ENCODE measurements at places on chromosomes 5 and 9. TPM values are rescaled to one million over a fixed set of nuclear protein-coding genes. Genes with fewer than 3 reads are reported as not detected.

Gene PGGT1B
- polyA plus RNA-seq, result 5.3 TPM

Gene TRAF1
- polyA plus RNA-seq, result 0.01 TPM

Gene FOXD4L3
- polyA plus RNA-seq, result not detected

Gene TEX48
- polyA plus RNA-seq, result not detected

Gene BSPRY
- polyA plus RNA-seq, result 0.34 TPM

Gene KIF24
- 3.6 TPM for polyA plus RNA-seq

Gene KIAA0825
- 0.05 TPM for polyA plus RNA-seq

Gene TMEM252
- polyA plus RNA-seq, result not detected

Gene ACTBL2
- polyA plus RNA-seq, result not detected

Gene DIMT1
- 53.3 TPM for polyA plus RNA-seq

Gene PHYHD1
- polyA plus RNA-seq, result 0.91 TPM

Gene RHOBTB3
- 78.4 TPM for polyA plus RNA-seq

Gene CATSPER3
- polyA plus RNA-seq, result 0.61 TPM

Gene ADAMTS6
- polyA plus RNA-seq, result 1.0 TPM

Measured in K562 (cell line).